ENCODE measurements at places on chromosomes 1 and 21. TPM values are rescaled to one million over a fixed set of nuclear protein-coding genes. Genes with fewer than 3 reads are reported as not detected.

The YARS1 gene
- total RNA-seq = 61.2 TPM

DNA sequence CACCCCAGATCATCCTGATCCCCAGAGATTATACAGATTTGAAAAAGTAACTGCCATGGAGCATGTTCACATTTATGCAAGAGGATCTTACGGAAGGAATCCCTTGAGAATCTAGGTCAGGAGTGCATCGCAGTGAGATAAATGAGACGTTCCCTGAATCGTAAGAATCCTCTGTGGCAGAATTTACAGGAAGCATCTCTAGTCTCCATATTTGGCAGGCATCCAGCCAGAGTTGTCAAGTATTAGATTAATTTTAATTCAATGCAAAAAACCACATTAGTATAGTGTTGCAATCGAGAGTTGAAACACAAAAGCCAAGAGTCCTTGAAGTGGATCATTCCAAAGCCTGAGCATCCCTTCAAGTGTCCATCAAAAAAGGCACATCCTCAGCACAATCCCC is 100.8 kb downstream of the RRAGC start:
- no peaks in the 10 kb centered on the region for H3K27me3 ChIP-seq
- DNase-seq = peak; percentile 11
- no peaks in the 10 kb centered on the region for H3K36me3 ChIP-seq
- H3K4me3 ChIP-seq = no peak overlapping the region
- H3K27ac ChIP-seq = no peak overlapping the region

The S100A8 gene
- total RNA-seq = 69.8 TPM

- no peak overlapping the region for H3K4me3 ChIP-seq
- peak; percentile 38 for DNase-seq
- H3K27me3 ChIP-seq = no peaks in the 10 kb centered on the region
- no peak overlapping the region for H3K27ac ChIP-seq
These were observed 24.6 kb upstream of the ENAH start for GRCh38 chr1:225677350-225678124.

DNA sequence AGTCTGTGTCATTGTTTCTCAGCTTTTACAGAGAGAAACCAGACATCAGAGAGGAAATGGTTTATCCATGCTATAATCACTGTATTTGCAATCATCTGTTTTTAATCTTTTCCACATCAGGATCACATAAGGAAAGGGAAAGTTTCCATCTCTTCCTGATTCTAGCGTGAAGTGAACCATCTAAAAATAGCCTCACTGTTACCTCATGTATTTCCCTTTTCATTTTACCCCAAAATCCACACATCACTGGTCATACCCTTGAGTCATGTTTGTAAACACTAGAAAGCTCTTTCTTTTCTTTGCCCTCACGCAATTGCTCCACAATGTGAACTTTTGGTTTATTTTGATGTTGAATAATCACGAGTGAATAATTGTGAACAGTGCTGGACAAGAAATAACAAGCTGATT is 146.0 kb downstream of the PLA2G4A start:
- peaks cover 5% of the 10 kb centered on the region for H3K4me1 ChIP-seq
- H3K27ac ChIP-seq = no peak overlapping the region
- H3K36me3 ChIP-seq = no peaks in the 10 kb centered on the region
- peak; percentile 68 for DNase-seq

GRCh38 chr1:23574265-23574754 is 15.0 kb upstream of the ID3 start:
- no peak overlapping the region for H3K4me3 ChIP-seq
- H3K27me3 ChIP-seq = no peaks in the 10 kb centered on the region
- no peaks in the 10 kb centered on the region for H3K36me3 ChIP-seq

- no peaks in the 10 kb centered on the region for H3K27me3 ChIP-seq
- H3K36me3 ChIP-seq = peaks cover 31% of the 10 kb centered on the region
- peak; percentile 63 for DNase-seq
- no peak overlapping the region for H3K4me3 ChIP-seq
- H3K4me1 ChIP-seq = peaks cover 11% of the 10 kb centered on the region
These were observed 59.8 kb downstream of the CAPN2 start for GRCh38 chr1:223771814-223772770.

DNA sequence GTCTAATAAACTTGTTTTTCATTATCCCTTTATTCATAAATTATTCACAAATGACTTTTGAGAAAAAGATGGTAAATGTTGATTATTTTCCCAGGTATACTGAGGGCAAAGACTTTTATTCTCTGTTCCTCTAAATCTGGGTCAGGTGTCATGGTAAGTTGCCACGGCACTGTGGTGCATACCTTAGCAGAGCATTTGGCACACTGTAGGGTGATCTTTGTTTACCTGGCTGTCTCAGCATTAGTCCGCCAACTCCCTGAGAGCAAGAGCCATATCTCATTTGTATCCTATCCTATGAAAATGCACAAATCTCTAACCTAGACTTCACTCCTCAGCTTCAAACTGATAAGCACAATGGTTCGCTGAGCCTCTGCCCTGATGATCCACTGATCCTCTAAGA is 24.9 kb downstream of the GDAP2 start:
- H3K27ac ChIP-seq = no peak overlapping the region
- no peaks in the 10 kb centered on the region for H3K27me3 ChIP-seq
- H3K4me3 ChIP-seq = no peak overlapping the region

DNA sequence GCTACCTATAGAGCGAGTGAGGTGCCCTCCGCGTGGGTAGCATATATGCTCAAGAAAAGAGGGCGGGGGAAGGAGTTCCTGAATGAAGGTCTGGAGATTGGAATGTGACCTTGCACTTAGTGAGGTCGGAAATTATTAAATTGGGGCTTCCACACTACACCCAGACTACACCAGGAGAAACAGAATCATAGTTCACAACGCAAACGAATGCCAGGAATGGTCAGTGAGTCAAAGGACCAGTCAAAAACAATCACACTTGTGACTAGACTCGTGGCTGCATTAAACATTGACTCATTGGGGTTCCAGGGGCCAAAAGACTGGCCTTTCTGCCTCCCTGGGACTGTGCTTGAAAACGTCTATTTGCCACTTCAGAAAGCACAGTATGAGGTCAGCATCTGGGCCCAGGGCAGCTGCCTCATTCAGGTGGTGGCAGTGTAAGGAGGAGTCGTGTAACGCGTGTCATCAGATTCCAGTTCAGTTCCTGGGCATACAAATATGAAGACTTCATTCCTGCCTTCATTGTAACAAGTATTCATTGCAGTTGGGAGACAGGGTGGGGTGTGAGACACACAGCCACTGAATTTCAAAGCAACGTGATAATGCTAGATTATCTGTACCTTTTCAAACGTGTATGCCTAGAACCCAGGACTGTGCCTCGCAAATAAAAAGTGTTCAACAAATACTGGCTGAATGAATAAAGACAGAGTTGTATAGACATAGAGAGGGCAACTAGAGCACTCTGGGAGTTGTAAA is at the start of gene YOD1:
TSS of gene YOD1 (minus strand) at position 18 of the 753 bp plus-strand sequence. CDS start 178 bp downstream, outside the sequence.
- DNase-seq = no peak
- no peaks in the 10 kb centered on the region for H3K4me1 ChIP-seq
- peaks cover 21% of the 10 kb centered on the region for H3K36me3 ChIP-seq
- H3K27ac ChIP-seq = peak within 1 kb of the TSS; percentile 97

GRCh38 chr1:11960715-11961114 is 19.5 kb upstream of the MFN2 start:
- DNase-seq = no peak
- no peaks in the 10 kb centered on the region for H3K27me3 ChIP-seq
- H3K36me3 ChIP-seq = peaks cover 26% of the 10 kb centered on the region
- H3K4me3 ChIP-seq = no peak overlapping the region

- H3K36me3 ChIP-seq = no peaks in the 10 kb centered on the region
- no peak within 1 kb of the TSS for H3K4me3 ChIP-seq
- no peaks in the 10 kb centered on the region for H3K27me3 ChIP-seq
- DNase-seq = no peak
- H3K27ac ChIP-seq = no peak within 1 kb of the TSS
These were observed at the start of gene C4BPA for GRCh38 chr1:207103892-207104373. C4BPA (plus strand) TSS chr1:207104233; CDS start chr1:207113026, 8,793 bp downstream.

The NCSTN gene
- total RNA-seq = 85.9 TPM

GRCh38 chr21:38669186-38669585 is 136.5 kb upstream of the ETS2 start:
- peaks cover 6% of the 10 kb centered on the region for H3K27me3 ChIP-seq
- no peak for DNase-seq
- no peak overlapping the region for H3K4me3 ChIP-seq
- H3K27ac ChIP-seq = no peak overlapping the region
- H3K4me1 ChIP-seq = peaks cover 5% of the 10 kb centered on the region

GRCh38 chr1:34780528-34780927 is 486 bp upstream of the GJB3 start:
- no peak overlapping the region for H3K27ac ChIP-seq
- H3K4me3 ChIP-seq = no peak overlapping the region
- peaks cover 6% of the 10 kb centered on the region for H3K4me1 ChIP-seq
- H3K36me3 ChIP-seq = no peaks in the 10 kb centered on the region
- H3K27me3 ChIP-seq = peaks cover 39% of the 10 kb centered on the region

The FAM163A gene
- not detected for total RNA-seq

The CFHR3 gene
- 1.5 TPM for total RNA-seq

- no peaks in the 10 kb centered on the region for H3K36me3 ChIP-seq
- DNase-seq = no peak
- H3K27ac ChIP-seq = no peak overlapping the region
- H3K27me3 ChIP-seq = no peaks in the 10 kb centered on the region
These were observed 87.1 kb upstream of the LRRC8D start for GRCh38 chr1:89733748-89734147.

The EFNA1 gene
- 202 TPM for total RNA-seq

DNA sequence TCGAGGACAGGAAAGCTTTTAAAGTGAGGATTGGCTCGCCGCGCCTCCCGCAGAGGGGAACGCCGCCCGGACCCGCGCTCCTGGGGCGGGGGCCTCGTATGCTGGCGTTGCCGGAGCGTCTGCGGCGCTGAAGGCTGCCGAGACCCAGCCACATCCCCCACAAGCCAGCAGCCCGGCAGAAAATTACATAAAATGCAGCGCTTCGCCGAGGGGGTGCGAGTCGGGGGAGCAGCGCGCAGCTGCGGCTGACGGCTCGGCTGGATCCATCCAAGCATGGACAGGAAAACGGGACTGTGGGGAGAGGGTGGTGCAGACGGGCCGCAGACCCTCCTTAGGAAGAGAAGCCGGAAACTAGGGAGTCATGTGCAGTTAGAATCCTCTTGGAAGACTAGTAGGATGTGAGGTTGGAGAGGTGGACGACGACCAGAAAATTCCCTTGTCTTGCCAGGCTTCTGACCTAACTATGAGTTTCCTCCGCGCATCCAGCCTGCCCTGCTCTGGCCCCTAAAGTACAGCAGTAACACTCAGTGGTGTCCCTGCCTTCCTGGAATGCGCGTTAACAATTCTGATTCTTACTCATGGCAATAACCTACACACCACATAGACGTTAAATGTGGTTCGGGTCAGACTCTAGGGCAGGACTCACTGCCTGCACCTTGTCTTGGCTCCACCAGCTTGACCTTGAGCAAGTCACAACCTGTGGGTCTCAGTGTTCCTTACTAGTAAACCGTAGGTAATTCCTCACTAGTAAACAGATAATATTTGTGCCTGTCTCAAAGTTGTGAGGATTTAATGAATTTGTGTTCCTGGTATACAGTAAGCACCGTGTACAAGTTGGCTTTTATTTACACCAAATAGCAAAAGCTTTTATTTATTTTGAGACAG is 953 bp upstream of the BRWD1 start:
- H3K27ac ChIP-seq = peak overlapping the region; percentile 100
- peak overlapping the region; percentile 92 for H3K4me3 ChIP-seq
- peak; percentile 76 for DNase-seq
- H3K4me1 ChIP-seq = peaks cover 5% of the 10 kb centered on the region

DNA sequence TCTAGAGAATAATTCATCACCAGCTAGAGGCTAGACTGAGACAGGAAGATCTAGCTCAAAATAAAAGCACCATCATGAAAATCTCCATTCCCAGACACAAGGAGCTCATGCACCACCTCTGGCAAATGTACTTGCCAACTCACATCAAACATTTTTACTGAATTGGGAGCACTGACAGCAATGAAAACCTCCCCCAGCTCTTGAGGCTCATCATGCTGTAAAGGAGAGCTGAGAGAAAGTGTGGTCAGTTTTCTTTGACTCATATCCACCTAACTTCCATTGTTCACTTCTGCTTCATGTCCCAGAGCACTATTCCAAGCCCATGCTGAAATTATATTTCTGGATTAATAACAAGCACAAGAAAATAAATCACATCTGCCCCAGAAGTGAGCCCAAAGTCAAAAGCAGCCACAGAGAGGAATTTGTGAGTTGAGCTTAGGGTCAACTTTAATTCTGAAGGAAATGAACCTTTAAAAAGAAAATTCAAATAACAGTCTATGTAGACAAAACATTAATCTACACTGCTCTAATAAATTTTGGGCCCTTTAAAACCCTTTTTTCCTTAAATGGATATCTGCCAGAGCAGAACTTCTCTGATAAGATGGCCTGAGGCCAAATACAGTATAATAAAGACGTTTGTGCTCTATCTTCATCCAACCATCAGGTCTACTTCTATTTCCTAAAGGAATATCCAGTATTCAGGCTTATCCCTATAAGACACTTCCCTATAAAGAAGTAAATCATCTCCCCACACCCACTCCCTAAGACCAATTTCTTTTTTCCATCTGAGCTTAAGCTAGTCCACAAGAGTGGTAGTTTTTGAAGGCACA is 85.9 kb upstream of the ADAM30 start:
- no peaks in the 10 kb centered on the region for H3K4me1 ChIP-seq
- H3K27me3 ChIP-seq = no peaks in the 10 kb centered on the region
- H3K27ac ChIP-seq = no peak overlapping the region
- no peak for DNase-seq

Data from lung (tissue), 17 donors.